ENCODE measurements at places on chromosomes 16 and 17. TPM values are rescaled to one million over a fixed set of nuclear protein-coding genes. Genes with fewer than 3 reads are reported as not detected.

GRCh38 chr17:49567871-49568694, 7.6 kb upstream of the NXPH3 start:
- peak; percentile 60 for DNase-seq

TIMP2 gene
- 17.8 TPM for total RNA-seq

- DNase-seq = no peak
These were observed 208.7 kb downstream of the MAP2K4 start for GRCh38 chr17:12229335-12229734.

KCNG4 gene
- not detected for total RNA-seq

CA4 gene
- not detected for total RNA-seq

- peak; percentile 12 for DNase-seq
These were observed 1.2 kb downstream of the HCRT start for GRCh38 chr17:42183741-42184711.

- DNase-seq = no peak
These were observed 129.4 kb downstream of the SHISA9 start for GRCh38 chr16:13030769-13031168.

DNA sequence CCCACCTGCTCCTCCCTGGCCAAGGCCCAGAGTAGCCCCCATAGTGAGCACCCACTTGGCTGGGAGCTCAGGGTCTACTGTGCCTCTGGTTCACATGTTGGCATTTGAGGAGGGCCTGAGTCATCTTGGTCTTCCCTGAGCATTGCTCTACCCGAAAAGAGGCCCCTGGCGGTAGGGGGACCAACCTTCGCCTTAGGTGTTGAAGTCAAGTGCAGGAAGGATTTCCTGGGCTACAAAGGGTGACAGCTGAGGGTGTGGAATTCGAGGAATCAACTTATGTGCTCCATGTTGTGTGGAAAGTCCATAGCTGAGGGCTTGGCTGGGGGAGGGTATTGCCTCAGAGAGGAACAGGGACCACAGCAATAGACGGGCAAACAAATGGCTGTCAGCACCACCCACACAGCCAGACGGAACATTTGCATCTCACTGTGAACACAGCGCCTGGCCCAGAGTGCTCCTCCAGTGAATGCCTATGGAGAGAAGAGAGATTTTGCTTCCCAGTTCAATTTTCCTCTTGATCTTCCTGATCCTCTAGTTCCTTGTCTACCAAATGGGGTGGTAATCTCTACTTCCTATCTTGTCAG, 35.6 kb upstream of the NGFR start:
- no peak for DNase-seq

DNA sequence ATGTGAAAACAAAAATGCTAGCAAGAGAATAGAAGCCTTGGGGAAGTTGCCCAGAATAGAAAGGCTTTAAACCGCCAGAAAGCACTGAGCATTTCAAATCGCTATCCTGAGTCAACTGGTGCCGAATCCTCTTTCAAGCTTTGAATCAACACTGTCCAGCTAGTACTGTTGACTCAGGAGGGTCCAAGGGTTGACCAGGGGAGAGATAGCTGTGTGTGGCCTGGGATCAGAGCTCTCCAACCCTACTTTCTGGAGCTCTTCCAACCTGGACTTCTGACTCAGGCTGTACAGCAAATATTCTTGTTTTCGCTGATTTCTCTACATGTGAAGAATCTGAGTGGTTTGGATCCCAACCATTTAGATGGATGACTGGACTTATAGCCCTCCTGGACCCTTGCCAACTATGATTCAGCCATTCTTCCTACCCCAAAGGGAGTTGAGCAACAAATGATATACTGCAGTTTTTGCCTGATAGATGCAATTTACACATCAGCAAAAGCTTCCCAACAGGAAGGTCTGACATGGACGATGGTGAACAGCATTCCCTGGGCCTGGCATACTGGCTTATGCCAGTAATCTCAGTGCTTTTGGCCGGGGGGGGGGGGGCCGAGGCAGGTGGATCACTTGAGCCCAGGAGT, 154.0 kb upstream of the SDK2 start:
- DNase-seq = peak; percentile 83

- peak; percentile 29 for DNase-seq
These were observed 41.3 kb downstream of the GPRC5B start for GRCh38 chr16:19843371-19843770.

GRCh38 chr16:47493381-47494337, 32.5 kb downstream of the PHKB start:
- no peak for DNase-seq

- no peak for DNase-seq
These were observed 10.7 kb downstream of the PROCA1 start for GRCh38 chr17:28700830-28701492.

HS3ST3A1 gene
- 1.7 TPM for total RNA-seq

DNA sequence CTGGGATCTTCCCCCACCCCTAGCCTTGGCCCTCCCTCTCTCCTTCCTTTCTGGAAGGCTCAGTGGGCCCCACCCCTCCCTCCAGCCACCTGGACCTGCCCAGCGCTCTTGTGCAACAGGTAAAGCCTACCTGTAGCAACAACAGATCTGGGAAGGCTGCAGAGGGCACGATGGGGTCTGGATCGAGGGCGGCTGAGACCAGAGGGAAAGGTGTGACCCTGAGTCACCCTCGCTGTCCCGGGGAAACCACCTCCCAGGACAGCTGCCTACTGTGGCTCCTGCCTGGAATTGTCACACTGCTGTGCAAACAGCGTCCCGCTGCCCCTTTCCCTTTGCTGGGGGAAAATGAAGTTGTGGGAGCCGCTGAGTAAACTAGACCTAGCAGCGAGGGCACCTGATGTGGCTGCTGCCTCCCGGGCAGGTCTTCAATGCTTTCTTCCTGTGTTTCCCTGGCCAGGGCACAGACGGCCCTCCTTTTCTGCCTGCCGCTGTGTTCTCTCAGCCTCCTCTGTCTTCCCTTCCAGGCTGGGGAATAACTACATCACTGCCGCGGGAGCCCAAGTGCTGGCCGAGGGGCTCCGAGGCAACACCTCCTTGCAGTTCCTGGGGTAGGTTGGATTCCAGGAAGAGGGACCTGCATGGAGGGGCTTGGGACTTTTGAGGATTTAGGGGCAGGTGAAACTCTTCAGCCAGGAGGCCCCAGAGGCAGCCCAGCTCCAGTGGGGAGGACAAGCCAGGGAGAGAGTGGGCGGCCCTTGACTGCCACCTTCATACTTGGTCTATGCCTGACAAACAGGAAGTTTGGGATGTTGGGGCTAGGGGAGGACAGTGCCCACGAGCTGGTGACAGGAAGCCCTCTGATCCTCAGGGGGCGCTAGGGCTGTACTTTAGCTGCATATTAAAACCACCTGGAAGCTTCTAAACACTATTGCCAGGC, 22.2 kb upstream of the CYLD start:
- peak; percentile 58 for DNase-seq

GRCh38 chr16:3971706-3972105, 91.2 kb upstream of the CREBBP start:
- no peak for DNase-seq

KRTAP4-6 gene
- total RNA-seq = not detected

KRTAP16-1 gene
- not detected for total RNA-seq
